ENCODE measurements at places on chromosomes 5 and 9. TPM values are rescaled to one million over a fixed set of nuclear protein-coding genes. Genes with fewer than 3 reads are reported as not detected.

Gene TMC1
- total RNA-seq, result not detected

Gene FYB1
- not detected for total RNA-seq

Gene MSANTD3
- total RNA-seq, result 33.1 TPM

Gene SPATA24
- 9.4 TPM for total RNA-seq

Gene IGFBPL1
- not detected for total RNA-seq

Gene WDR38
- not detected for total RNA-seq

Gene CCDC180
- total RNA-seq, result 1.2 TPM

Gene MRRF
- 53.2 TPM for total RNA-seq
